ENCODE measurements at places on chromosomes 7 and 10.

- DNase-seq: no peak
Observed at GRCh38 chr7:121328508-121329190, at the start of gene WNT16. Gene WNT16 (plus strand): TSS chr7:121329000. CDS start chr7:121329293, 293 bp downstream.

DNA sequence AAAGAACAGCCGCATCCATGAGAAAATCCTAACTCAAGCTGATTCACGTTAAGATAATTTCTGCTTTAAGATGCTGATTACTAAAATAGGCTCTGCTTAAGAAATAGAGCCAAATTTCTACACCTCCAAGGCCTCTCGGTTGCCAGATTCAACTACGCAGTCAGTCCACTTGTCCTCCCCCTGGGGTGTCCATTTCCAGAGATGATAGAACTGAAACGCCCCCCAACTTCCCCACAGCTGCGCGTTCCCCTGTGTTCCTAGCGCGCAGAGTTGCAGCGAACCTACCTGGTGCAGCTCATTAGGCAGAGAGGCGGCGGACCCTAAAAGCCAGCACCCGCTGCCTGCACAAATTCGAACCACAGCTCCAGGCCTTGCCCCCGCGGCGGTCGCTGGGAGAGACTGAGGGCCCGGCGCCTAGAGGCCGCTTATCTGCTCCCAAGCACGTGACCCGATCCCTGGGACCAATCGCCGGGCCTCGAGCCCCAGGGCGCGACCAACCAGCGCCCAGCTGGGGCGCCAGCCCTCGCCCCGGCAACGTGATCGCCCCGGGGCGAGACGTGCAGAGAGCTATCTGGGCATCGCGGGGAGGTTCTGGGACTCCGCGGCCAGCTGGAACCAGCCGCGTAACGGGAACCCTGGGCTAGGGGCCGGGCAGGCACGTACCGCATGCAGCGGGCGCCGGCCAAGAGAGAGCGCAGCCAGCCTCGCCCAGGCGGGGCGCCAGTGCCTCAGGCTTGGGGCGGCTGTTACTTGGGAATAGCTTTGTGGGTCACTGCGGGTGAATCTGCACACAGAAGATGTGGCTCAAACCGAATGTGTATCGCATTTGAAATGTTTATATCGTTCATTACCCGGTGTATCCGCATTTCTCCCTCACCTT is at the start of gene PPP1R3C:
PPP1R3C (minus strand) TSS at position 401 of the 880 bp plus-strand sequence; CDS start at position 299, 102 bp downstream.
- DNase-seq: no peak

GRCh38 chr10:61140765-61141392 is 196.9 kb upstream of the RHOBTB1 start:
- no peak for DNase-seq

DNA sequence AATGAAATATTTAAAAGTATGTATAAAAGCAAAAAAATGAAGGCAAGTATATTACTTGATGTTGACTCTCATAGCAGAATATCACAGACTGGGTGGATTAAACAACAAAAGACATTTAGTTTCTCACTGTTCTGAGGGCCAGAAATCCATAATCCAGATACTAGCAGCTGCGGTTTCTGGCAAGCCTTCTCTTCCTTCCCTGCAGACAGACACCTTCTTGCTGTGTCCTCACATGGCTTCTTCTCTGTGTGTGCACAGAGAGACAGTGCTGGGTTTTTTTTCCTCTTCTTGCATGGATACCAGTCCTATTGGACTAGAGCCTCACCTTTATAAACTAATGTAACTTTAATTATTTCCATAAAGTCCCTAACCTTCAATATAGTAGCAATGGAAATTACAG is 127.9 kb upstream of the AKR1E2 start:
- DNase-seq: no peak

GRCh38 chr10:127200646-127201045 is 4.3 kb upstream of the INSYN2A start:
- DNase-seq: no peak

GRCh38 chr10:129101232-129101980 is 365.6 kb upstream of the MGMT start:
- DNase-seq: no peak

- no peak for DNase-seq
Observed at GRCh38 chr7:77823787-77824186, 25.2 kb downstream of the PHTF2 start.

DNA sequence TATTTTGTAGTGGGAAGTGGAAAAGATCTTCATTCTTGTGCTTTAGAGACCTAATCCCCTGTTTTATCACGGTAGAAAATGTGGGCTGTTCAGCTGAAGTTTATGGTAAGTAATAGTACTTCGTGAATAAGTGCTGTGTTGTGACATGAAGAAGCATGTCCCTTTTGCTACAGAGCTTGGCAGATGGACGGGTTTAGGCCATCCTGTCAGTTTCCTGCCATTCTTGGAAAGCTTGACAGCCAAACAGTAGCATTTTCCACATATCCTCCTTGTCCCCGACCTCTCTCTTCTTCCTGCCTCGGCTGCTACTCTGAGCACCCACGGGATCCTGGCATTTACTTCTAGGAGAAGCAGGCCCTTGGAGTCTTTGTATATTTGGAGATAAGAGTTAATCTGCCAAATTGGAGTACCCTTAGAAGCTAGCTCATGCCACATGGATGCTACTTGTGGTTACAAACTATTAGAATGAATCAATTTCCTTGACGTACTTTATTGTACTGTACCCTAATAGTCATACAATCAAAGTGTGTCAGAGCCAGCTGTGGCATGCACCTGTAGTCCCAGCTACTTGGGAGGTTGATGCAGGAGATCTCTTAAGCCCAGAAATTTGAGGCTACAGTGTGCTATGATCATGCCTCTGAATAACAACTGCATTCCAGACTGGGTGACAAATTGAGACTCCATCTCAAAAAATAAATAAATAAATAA is 39.2 kb downstream of the PNLIPRP3 start:
- DNase-seq: no peak

GRCh38 chr7:91112902-91113341 is 151.3 kb upstream of the FZD1 start:
- DNase-seq: no peak

- no peak for DNase-seq
Observed at GRCh38 chr10:99927721-99928280, 81.9 kb downstream of the DNMBP start.

DNA sequence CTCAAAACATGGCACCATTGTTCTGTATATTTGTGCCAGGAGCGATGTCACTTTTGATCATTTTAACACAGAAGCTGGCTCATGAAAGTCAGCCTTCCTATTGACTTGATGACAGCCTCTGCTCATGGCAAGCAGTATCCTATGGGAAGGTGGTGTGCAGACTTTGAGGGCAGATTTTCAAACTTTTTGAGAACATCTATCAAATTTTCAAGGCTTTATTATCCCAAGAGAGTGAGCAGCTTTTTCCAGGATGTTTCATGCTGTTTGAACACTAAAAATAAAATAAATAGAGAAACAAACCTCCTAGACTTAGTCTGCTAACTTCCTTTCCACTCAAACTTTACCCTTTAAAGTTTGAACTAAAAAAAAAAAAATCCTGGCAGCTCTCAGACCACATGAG is 20.3 kb downstream of the FAM13C start:
- no peak for DNase-seq

DNA sequence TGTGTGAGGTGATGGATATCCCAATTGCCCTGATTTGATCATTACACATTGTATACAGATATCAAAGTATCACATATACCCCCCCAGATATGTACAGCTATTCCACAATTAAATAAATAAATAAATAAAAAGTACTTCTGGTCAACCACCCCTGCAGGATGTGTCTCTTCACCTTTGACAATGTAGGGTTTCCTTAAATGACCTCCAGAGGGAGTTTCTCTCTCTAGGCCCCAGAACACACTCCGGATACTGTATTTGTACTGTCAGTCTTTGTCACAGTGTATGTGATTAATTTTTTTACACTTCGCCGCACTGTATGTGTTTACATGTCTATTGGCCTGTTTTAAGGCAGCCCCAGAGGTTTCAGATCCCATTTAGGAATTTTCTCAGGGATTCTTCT is 123.6 kb downstream of the ADCYAP1R1 start:
- no peak for DNase-seq

- no peak for DNase-seq
Observed at GRCh38 chr7:2956526-2957368, 86.9 kb downstream of the CARD11 start.

DNA sequence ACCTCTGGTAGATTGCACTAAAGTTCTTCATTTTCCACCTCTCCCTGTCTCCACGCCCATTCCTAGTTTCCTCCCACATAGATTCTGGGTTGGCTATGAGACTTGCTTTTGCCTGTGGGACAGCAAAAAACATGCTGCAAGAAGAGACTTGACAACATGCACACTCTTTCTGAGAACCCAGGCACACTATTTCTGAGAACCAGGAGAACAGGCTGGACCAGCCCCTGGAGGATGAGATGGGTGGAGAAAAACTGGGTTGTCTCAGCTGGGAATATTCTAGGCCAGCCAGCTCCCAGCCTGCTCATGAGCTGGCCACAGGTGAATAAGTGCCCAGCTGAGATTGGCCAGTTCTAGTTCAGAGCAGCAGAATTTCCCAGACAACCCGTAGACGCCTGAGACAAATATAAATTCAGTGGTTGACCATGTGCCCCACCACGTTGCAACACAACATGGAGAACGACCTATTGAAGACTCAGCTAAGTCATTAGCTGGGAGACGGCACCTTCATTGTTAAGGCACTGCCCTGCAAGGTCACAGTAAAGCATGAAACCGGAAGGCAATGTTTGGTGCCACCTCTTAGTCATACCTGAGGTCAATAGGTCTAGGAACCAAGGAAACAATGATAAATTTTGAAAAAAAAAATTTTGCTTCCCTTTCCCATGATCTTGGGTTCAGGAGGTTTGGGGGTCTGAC is 92.7 kb upstream of the AKR1E2 start:
- DNase-seq: no peak

DNA sequence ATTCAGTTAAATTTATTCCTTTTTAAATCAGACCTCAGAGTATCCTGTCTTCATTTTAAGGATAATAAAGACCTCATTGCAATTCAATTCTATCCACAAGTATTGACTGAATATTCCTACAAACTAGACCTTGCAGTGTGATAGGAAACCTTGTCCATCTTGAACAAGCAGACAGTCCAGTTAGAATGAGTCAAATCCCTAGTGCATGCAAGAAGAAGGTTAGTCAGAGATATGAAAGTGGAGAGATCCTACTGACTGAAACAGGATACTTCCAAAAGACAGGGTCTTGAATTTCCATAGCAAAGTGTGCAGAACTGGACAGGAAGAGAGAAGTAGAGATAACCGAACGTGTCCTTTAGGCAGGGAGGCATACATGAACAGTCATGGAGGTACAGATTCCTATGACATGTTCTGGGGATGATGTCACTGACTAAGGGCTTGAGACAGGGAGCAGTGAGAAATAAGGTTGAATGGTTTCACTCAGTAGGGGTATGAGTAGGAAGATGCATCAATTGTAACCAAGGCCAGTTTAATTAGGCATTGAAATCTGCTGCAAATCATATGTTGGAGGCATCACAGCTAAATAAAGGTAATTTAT is 45.2 kb downstream of the PPP1R3A start:
- no peak for DNase-seq

DNA sequence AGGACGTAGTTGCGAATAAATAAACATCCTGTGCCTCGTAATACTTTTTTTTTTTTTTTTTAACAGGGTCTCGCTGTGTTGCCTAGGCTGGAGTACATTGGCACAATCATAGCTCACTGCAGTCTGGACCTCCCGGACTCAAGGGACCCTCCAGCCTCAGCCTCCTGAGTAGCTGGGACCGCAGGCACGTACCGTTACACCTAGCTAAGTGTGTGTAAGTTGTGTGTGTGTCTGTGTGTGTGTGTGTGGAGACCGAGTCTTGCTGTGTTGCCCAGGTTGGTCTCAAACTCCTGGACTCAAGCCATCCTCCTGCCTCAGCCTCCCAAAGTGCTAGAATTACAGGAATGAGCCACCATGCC is 573 bp upstream of the PON2 start:
- DNase-seq: no peak

DNA sequence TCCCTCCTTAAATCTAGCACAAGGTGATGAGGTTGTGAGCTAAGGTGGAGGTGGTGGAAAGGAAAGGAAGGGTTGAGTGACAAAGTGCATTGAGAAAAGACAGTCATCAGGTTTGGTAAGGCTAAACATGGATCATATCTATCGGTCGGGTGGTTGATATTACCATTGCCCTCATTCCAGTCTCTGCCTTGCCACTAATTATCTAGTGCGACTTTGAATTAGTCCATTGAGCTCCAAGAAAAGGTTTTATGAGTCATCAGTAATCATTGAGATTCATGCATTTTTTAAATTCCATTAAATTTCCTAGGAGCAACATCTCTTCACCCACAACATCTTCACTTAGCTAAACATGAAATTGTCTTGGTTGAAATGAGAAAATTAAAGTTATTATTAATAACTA is 68.9 kb upstream of the FRMD4A start:
- DNase-seq: no peak

DNA sequence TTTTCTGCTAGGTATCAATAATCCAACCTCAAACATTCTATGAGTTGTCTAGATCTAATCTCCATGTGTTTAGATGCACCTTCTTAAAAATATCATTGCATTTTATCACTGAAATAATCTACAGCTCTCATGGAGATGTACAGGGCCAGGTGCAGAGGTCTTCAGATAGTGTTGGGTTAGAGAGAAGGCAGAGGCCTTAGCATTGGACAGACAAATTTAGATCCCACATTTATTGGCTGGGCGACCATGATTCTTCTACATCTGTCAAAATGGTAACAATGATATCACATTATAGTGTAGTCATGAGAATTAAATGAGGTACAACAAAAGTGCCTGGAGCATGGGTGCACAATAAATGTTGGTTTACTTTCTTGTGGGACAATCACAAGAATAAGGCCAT is 3.1 kb downstream of the ARHGAP22 start:
- DNase-seq: no peak

DNA sequence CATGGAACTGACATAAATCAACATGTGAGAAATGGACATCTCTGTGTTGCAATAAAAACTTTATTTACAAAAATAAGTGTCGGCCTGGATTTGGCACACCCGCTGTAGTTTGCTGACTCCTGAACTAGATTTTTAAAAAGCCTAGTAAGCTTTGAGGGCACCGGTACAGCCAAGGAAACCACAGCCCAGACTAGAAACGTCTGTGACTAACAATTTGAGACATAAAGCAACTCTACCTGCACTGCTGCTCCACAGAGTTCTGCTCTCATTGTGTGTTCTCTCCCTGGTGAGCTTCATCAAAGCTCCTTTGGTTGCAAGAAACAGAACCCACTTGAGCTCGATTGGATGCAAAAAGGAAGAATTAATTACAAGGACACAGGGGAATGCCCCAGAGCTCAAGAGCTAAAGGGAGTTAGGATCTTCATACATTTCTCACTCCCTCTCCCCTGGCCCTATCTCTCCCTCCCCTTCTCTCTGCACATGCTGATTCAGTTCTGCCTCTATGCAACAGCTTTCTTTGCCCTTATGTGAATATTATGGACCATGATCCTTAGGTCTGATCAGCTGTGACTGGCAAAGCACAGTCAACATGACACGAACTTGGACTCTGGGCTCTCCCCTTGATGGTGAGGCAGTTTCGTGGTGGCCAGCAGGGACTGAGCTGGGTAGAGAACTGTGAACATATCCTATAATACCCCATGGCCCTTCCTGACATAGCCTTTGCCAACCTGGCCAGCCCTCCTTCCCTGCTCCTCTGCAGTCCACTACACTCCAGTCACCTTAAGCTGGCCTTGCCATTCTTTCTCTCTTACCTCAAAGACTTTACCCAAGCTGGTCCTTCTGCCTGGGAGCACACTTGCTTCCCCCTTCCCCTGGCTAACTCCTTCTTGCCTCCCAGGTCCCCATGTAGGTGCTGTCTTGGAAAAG is 77.5 kb upstream of the YAE1 start:
- DNase-seq: no peak
